Activated CD4-positive, alpha-beta T cell treated with anti-CD3 and anti-CD28 coated beads for 24 hours (primary cell): ENCODE measurements at places on chromosomes 1 and 21.

DNA sequence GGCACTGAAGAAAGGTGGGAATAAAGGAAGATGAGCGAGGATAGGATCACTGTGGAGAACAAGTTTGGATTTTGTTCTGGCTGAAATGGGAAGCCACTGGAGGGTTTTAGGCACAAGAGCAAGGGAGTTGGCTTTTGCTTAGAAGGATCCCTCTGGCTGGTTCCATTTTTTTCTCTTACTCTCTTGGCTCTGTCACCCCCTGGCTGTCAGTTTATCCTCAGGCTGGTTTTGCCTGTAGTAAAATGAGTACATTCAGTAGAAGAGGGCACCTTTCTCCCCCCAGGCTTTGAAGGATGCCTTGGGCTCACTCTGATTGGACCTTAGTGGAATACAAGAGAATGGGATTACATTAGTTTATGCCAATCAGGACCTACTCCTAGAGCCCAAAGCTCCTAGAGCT lies 17.1 kb downstream of the CACHD1 start:
- DNase-seq, result no peak

DNA sequence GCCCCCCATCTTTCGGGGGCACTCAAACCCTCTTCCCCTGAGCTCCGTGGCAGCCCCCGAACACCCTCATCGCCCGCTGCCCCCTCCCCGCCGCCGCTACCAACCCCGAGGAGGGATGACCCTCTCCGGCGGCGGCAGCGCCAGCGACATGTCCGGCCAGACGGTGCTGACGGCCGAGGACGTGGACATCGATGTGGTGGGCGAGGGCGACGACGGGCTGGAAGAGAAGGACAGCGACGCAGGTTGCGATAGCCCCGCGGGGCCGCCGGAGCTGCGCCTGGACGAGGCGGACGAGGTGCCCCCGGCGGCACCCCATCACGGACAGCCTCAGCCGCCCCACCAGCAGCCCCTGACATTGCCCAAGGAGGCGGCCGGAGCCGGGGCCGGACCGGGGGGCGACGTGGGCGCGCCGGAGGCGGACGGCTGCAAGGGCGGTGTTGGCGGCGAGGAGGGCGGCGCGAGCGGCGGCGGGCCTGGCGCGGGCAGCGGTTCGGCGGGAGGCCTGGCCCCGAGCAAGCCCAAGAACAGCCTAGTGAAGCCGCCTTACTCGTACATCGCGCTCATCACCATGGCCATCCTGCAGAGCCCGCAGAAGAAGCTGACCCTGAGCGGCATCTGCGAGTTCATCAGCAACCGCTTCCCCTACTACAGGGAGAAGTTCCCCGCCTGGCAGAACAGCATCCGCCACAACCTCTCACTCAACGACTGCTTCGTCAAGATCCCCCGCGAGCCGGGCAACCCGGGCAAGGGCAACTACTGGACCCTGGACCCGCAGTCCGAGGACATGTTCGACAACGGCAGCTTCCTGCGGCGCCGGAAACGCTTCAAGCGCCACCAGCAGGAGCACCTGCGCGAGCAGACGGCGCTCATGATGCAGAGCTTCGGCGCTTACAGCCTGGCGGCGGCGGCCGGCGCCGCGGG lies 837 bp downstream of the FOXD3 start:
- DNase-seq, result no peak

DNA sequence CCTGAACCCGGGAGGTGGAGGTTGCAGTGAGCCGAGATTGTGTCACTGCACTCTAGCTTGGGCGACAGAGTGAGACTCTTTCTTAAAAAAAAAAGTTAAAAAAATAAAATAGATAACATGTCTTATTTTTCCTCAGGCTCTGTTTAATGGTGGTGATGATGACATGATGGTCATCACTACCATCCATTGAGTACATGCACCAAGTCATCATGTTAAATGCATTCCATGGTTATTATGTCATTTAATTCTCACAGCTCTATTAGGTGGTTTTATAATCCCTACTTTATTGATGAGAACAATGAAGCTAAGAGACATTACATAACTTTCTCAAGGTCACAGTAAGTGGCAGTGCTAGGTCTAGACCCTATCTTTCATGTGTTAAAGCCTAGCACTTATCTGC lies 34.4 kb upstream of the MAB21L3 start:
- no peak for DNase-seq

- DNase-seq, result no peak
Observed at GRCh38 chr1:234562334-234562733, 47.6 kb downstream of the IRF2BP2 start.

GRCh38 chr1:181179279-181179986 lies 90.9 kb downstream of the IER5 start:
- no peak for DNase-seq

DNA sequence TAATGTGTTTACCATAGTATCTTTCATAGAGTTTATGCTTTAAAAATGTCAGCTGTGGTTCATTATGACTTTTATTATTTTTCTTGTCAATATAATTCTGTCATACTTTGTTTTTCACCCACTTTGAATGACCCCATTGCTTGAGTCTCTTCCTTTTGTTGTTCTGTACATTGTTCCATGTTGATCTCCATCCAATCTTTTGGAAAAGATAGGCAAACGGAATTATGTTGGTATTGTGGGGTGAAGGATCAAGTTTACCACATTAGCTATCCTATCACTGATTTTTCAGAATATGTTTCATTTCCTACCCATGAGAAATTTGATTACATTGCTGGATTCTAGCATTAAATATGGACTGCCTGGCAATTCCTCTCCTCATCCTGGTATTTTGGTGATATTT lies 196.6 kb downstream of the NFIA start:
- DNase-seq, result no peak

DNA sequence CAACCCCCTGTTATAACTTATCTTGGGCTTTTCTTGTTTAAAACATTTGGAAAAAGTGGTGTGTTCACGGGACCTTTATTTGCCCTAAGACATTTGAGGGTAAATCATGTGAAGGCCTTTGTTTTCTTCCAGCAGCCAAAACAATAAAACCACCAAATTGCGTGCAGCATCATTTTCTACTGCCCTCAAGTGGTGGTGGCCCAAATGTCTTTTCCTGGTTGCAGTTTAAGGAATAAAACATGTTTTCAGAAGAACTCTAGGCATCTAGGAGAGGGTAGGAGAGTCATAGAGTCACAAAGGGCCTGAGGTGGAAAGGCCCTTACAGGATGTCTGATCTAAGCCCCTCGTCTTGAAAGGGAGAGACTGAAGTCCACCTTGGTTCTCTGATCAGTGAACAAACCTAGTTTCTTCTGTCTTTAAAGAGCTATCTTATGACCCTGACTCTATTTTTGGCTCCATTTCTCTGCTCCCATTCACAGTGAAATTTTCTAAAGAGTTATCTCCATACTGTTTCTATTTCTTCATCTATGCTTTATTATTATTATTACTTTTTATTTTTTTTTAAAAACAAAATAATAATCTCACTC lies 16.0 kb upstream of the EPS15 start:
- DNase-seq, result no peak

DNA sequence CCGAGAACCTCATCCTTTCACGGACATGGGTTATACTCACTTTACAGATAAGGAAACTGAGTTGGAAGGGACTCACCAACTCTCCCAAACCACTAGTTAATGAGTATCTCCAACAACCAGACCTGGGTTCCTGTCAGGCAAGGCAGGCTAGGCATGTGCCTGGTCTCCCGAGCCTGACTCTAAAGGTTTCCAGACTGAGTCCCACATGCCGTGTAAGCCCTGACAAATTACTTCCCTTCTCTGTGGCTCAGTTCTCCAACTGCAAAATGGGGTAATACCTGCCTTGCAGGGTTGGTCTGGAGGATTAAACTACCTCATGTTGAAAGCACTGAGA lies 34.3 kb downstream of the SSBP3 start:
- no peak for DNase-seq

DNA sequence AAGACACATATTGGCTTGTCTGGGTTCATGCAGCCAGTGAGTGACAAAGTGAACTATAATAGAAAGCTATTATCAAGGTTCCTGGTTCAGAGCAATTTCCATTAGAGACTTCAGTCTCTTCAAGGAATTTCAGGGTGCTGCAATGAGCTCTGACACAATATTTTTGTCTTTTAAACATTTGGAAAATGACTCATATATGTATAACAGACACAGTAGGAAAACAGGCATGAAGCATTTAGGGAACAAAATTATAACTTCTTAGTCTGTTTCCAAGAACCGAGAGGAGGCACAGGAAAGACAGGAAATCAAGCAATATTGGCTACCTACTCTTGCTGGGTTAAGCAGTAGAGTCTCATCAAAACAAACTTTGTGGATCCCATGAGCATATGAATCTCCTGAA lies 170.4 kb downstream of the PTPRC start:
- no peak for DNase-seq
